Smooth muscle cell of trachea (primary cell): ENCODE measurements at places on chromosomes 13 and 19. TPM values are rescaled to one million over a fixed set of nuclear protein-coding genes. Genes with fewer than 3 reads are reported as not detected.

Gene BST2
- total RNA-seq, result 0.99 and 3.8 TPM in 2 replicates

Gene BORA
- total RNA-seq, result 2.3 and 11.8 TPM in 2 replicates

Gene PRTN3
- not detected in 2 replicates for total RNA-seq

Gene FLT3LG
- 3.6 and 7.9 TPM in 2 replicates for total RNA-seq

Gene THSD1
- total RNA-seq, result 6.0 and 8.3 TPM in 2 replicates

Gene FXYD1
- 0.44 and 5.8 TPM in 2 replicates for total RNA-seq

Gene NKG7
- total RNA-seq, result not detected in 2 replicates

Gene CABP5
- total RNA-seq, result not detected in 2 replicates

Gene ZNF28
- total RNA-seq, result 8.7 and 14.4 TPM in 2 replicates

Gene EXOC3L2
- 0.17 TPM in 1 of 2 replicates, not detected in the other for total RNA-seq

Gene F10
- total RNA-seq, result 9.3 and 33.4 TPM in 2 replicates

Gene KIR2DL1
- total RNA-seq, result not detected in 2 replicates

Gene PRSS57
- total RNA-seq, result 0.17 TPM in 1 of 2 replicates, not detected in the other

Gene MYBPC2
- total RNA-seq, result not detected in 2 replicates

Gene TMEM150B
- total RNA-seq, result not detected in 2 replicates

Gene CALR3
- not detected in 2 replicates for total RNA-seq

Gene FXYD3
- not detected in 2 replicates for total RNA-seq

Gene IZUMO1
- not detected in 2 replicates for total RNA-seq
